Upper lobe of right lung (tissue), 1 donor: ENCODE measurements at places on chromosomes 4 and X.

DNA sequence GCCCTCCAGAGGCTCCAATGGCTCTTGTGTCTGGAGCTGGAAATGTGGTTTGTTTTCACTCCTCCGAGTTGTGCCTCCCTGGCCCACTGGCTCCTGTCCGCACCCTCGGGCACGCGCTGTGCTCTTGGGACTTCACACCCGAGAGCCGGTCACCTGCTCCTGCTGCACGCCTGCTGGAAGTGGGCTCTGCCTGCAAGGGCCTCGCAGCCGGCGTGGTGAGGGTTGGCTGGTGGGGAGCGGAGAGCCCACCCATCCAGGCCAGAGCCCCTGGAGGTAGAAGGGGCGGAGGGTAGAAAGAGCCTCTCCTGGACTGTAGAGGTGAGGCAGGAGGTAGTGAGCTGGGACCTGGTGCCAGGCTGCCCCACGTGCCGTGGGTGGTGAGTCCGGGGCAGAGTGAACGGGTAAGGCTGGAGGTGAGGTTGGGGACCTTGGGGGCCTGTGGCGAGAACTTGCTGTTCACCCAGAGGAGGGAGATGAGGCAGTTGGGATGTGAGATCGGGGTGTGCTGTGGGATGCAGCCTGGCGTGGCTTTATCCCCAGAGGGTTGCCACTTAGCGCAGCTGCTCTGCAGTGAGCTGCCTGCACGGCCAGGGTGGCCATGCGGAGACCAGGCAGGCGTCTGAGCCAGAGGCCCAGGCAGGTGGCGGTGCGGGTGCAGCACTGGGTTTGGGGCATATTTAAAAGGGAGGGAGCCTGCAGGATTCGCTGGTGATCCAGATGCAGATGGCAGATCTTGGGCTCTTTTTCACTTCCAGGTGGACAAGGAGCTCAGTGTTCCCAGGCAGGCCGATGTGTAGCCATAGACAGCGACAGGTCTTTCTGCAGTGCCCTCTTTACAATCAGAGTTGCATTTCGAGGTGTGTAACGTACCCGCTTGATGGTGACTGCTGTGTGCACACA is 48.8 kb downstream of the PCGF3 start:
- no peaks in the 10 kb centered on the region for H3K27me3 ChIP-seq
- no peak overlapping the region for H3K4me3 ChIP-seq
- no peak for DNase-seq
- H3K4me1 ChIP-seq, result no peaks in the 10 kb centered on the region

GRCh38 chr4:794900-795725 is 30.8 kb downstream of the CPLX1 start:
- H3K36me3 ChIP-seq, result no peaks in the 10 kb centered on the region
- DNase-seq, result no peak
- peaks cover 55% of the 10 kb centered on the region for H3K27me3 ChIP-seq
- peak overlapping the region; percentile 5 for H3K4me3 ChIP-seq
- peaks cover 9% of the 10 kb centered on the region for H3K4me1 ChIP-seq
- no peak overlapping the region for H3K27ac ChIP-seq

- no peak overlapping the region for H3K27ac ChIP-seq
- H3K36me3 ChIP-seq, result no peaks in the 10 kb centered on the region
- no peak overlapping the region for H3K4me3 ChIP-seq
- DNase-seq, result no peak
- H3K4me1 ChIP-seq, result peaks cover 8% of the 10 kb centered on the region
- H3K27me3 ChIP-seq, result no peaks in the 10 kb centered on the region
Observed at GRCh38 chr4:8105306-8106100, 53.1 kb downstream of the ABLIM2 start.

- no peak overlapping the region for H3K27ac ChIP-seq
- H3K36me3 ChIP-seq, result no peaks in the 10 kb centered on the region
- H3K4me1 ChIP-seq, result no peaks in the 10 kb centered on the region
- H3K27me3 ChIP-seq, result no peaks in the 10 kb centered on the region
- no peak overlapping the region for H3K4me3 ChIP-seq
Observed at GRCh38 chrX:12378253-12378652, 240.0 kb downstream of the FRMPD4 start.

- H3K27me3 ChIP-seq, result peaks cover 64% of the 10 kb centered on the region
- no peaks in the 10 kb centered on the region for H3K36me3 ChIP-seq
- peak overlapping the region; percentile 60 for H3K4me3 ChIP-seq
- H3K27ac ChIP-seq, result peak overlapping the region; percentile 40
Observed at GRCh38 chr4:80202741-80203553, 5.6 kb downstream of the PRDM8 start.

- H3K4me3 ChIP-seq, result peak overlapping the region; percentile 20
- H3K27me3 ChIP-seq, result no peaks in the 10 kb centered on the region
- no peaks in the 10 kb centered on the region for H3K36me3 ChIP-seq
- no peaks in the 10 kb centered on the region for H3K4me1 ChIP-seq
- no peak for DNase-seq
- peak overlapping the region; percentile 43 for H3K27ac ChIP-seq
Observed at GRCh38 chr4:113146876-113147358, 97.5 kb downstream of the ANK2 start.

- DNase-seq, result no peak
- H3K27ac ChIP-seq, result no peak overlapping the region
- no peaks in the 10 kb centered on the region for H3K4me1 ChIP-seq
- H3K27me3 ChIP-seq, result no peaks in the 10 kb centered on the region
Observed at GRCh38 chrX:105314458-105314857, 94.0 kb upstream of the TEX13A start.

- H3K27ac ChIP-seq, result no peak overlapping the region
- no peak for DNase-seq
- H3K36me3 ChIP-seq, result no peaks in the 10 kb centered on the region
- H3K27me3 ChIP-seq, result no peaks in the 10 kb centered on the region
- H3K4me1 ChIP-seq, result no peaks in the 10 kb centered on the region
Observed at GRCh38 chr4:156672492-156673305, 298.9 kb downstream of the PDGFC start.

DNA sequence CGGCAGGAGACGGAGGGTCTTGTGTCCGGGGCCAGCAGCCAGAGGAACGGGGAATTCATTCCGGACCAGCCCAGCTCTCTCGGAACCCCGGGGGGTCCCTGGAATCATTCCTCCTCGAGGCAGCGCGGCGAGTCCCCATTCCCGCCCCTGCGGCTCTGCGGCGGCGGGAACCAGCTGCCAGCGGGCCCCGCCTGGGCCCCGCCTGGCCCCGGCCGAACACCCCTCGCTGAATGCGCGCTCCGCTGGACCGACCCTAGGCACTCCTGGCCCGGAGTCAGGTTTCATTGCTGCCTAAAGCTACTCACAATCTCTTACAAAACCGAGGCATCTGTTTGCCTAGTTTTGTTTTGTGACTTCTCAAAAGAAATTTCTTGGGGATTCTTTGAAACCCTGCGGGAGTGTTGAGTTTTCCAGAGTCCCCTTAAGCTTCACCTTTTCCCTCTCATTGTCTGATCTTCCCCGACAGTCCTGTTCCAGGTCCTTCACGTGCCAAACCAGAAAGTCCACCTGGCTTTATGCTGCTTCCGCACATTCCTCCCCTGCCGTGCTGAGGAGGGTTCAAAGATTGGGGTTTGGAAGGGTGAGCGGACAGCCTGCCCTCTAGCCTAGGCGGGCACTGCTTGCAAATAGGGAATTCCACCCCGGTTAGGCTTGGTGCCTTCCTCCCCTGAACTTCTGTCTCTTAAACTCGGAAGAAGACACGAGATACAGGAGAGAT is 789 bp downstream of the ARHGAP10 start:
- peak overlapping the region; percentile 84 for H3K4me3 ChIP-seq
- H3K27me3 ChIP-seq, result no peaks in the 10 kb centered on the region
- H3K36me3 ChIP-seq, result no peaks in the 10 kb centered on the region
- peaks cover 11% of the 10 kb centered on the region for H3K4me1 ChIP-seq
- peak; percentile 71 for DNase-seq
- H3K27ac ChIP-seq, result peak overlapping the region; percentile 83

DNA sequence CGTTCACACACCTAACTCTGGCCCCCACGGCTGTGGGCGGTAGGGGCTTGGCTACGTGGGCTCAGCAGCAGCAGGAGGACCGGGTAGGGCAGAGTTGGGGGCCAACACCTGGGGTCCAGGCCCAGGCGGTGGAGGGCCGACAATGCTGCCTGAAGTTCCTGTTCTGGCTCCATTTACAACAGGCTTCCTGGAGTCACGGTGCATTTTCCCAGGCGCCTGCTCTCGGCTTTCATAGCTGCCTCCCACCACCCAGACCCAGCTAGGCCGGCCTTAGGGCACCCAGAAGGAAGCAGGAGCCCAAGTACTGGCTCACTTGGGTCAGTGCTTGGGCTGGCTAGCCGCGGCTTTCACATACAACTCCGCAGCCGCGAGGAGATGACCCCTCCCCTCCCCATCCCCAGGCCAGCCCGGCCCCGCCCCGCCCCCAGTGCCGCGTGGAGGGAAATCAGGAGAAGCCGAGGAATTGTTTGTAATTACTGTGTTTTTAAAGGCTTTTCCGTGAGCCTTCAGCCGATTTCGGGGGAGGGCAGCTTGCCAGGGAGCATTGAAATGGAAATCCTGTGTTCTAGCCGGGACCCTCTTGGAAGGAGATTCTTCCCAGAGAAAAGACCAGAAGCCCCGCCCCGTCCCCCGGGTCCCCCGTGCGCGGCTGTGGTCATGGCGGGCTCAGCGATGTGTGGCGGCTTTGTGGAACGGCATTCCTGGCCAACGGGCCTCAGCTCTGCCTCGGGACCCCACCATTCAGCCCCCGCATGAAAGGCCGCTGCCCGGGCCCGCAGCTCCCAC is 28.5 kb downstream of the PJA1 start:
- H3K36me3 ChIP-seq, result no peaks in the 10 kb centered on the region
- H3K4me3 ChIP-seq, result peak overlapping the region; percentile 19
- H3K27me3 ChIP-seq, result no peaks in the 10 kb centered on the region
- DNase-seq, result no peak
- no peaks in the 10 kb centered on the region for H3K4me1 ChIP-seq

DNA sequence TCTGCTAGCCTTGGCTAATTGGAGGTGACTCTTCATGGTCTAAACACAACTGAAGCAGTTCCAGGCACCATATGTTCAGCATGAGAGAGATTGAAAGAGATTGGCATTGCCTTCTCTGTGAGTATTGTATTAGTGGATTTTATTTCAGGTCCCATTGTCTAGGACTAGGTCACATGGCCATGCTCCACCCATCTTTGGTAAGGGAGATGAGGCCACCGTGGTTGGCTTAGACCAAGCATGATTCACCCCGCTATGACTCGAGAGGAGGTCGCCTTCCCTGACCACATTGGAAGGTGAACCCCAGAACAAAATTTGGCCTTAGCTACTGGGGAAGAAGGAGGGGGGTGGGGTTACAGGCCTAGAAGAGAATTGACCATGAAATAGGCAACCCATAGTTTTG is 109.9 kb upstream of the BCOR start:
- no peaks in the 10 kb centered on the region for H3K4me1 ChIP-seq
- no peaks in the 10 kb centered on the region for H3K27me3 ChIP-seq
- no peaks in the 10 kb centered on the region for H3K36me3 ChIP-seq
- DNase-seq, result no peak
- H3K4me3 ChIP-seq, result no peak overlapping the region
